Stimulated activated CD8-positive, alpha-beta memory T cell treated with anti-CD3 and anti-CD28 coated beads, Interleukin-15, amount 100 ng/mL, for 24 hours (primary cell): ENCODE measurements at places on chromosomes 4 and X.

GRCh38 chr4:152697284-152698088, 17.7 kb upstream of the TMEM154 start:
- no peak for DNase-seq

GRCh38 chr4:47065051-47065481, 33.7 kb downstream of the GABRB1 start:
- no peak for DNase-seq

DNA sequence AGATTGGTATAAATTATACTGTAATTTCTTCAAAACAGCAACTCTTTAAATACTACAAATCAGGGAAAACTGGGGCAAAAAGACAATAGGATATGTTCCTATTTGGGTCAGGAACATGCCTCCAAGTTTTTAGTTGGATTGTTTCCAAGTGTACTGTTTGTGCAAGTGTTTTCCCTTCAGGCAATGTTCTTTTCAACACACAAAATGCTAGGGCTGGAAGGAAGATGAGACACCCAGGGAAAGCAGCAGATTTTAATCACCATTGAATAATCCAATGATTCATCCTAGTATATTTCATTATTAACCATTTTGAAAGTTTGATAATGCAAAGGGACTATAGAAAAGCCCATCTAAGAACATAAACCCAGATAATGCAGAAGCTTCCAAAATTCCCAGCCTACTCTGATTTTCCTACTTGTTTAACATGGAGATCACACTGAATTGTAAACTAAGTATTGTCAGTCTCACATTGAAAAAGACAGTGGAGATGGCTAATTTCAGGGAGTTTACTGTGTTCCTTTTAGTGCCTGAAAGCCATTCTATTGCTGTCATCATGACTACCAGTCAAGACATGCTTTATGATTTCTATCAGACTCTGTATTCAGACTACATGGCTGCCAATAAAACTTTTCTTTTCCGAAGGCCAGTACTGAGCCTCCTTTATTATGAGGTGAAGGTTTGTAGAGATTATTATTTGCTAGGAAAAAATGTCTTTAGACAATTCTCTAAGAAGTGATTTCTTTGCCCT, 38.6 kb downstream of the COL4A6 start:
- no peak for DNase-seq

- DNase-seq, result no peak
Observed at GRCh38 chr4:97987019-97987648, 156.1 kb downstream of the STPG2 start.

GRCh38 chr4:5913454-5913853, 20.6 kb upstream of the CRMP1 start:
- DNase-seq, result no peak

DNA sequence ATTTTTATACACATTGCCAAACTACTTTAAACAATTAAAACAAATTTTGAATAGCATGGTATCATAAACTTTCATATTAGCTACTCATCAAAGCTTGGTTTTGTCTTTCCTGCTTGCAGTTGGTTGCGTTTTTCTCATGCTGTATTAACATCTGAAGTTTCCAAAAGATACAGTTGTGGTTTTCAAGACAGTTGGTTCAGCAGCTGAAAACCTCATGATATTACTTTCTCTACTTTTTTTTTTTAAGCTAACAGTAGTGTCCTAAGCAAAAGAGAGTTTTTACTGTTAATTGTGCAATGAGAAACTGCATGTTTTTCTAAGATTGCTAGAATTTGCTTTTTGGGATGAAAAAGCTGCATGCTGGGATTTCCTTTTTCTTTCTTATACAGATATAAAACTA, 15.2 kb downstream of the RUFY3 start:
- DNase-seq, result no peak

- no peak for DNase-seq
Observed at GRCh38 chr4:47155919-47156318, 124.6 kb downstream of the GABRB1 start.

DNA sequence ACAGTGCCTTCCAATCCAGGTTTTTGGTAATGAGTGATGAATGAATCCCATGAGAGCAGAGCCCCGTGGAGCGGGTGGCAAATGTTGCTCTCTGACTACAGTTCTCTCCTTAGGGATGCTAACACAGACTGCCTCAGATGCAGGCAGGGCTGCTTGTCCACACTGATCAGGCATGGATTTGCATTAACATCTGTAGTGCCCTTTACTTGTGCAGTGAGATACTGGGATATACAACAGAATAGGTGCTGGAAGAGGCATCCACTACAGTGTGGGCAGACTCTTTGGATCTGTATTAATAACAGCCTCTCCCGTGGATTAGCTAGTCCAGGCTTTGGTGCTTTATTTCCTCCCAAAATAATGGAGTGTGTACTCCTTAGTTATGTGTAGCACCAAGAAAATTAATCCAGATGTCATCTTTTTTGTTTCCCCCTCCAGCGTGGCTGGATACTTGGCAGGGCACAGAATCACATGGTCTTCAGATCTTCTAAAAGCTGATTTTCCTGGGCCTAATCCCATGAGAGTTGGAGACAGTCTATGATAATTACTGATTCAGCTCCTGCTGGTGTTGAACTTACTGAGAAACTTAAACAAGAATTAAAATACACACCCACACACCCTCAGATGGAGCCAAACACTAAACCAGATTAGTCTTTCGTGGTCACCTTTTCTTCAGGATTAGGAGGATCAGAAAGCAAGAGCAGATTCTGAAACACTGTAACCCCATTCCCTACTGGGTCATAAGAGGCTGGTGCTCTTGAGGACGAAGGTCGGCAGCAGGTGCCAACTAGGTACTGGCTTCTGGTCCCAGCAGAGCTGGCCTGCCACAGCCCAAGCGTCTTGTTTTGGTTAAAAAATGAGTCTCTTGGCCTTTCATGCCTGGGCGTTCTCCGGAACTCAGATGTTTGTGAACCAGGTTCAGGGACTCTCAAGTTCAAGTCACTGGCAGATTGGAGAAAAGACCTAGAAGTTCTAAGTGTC, 23.1 kb upstream of the NAP1L5 start:
- DNase-seq, result no peak

DNA sequence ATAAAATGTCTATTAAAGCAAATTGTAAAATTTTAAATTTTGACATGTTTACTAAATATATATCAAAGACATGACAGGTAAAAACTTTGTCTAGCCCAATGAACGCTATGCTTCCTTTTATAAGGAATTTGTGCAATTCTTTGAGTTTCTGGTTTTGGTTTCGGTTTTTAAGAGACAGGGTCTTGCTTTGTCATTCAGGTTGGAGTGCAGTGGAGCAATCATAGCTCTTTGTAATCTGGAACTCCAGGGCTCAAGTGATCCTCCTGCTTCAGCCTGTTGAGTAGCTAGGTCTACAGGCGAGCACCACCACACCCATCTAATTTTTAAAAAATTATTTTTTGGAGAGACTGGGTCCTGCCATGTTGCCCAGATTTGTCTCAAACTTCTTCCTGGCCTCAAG, 60.7 kb downstream of the BLTP1 start:
- no peak for DNase-seq

- no peak for DNase-seq
Observed at GRCh38 chr4:848803-849477, 23.0 kb upstream of the CPLX1 start.

- no peak for DNase-seq
Observed at GRCh38 chr4:29311247-29311646, 1408.9 kb upstream of the PCDH7 start.

DNA sequence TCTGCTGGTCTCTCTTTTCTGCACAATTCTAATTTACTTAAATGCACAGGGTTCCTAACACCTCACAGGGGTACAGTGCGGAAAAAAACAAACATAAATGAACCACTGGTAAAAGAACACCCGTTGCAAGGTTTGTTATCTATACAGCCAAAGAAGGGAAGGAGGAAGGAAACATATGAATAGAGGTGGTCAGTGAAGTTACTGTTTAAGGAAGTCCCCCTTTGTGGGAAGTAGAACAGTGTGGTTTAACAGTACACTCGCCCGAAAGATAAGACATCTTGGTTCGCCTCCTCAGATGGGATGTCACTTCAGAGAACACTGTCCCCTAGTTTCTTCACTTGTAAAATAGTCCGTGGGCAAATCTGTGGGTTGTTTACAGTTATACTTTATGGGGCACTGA, 57.5 kb downstream of the TEC start:
- DNase-seq, result no peak

DNA sequence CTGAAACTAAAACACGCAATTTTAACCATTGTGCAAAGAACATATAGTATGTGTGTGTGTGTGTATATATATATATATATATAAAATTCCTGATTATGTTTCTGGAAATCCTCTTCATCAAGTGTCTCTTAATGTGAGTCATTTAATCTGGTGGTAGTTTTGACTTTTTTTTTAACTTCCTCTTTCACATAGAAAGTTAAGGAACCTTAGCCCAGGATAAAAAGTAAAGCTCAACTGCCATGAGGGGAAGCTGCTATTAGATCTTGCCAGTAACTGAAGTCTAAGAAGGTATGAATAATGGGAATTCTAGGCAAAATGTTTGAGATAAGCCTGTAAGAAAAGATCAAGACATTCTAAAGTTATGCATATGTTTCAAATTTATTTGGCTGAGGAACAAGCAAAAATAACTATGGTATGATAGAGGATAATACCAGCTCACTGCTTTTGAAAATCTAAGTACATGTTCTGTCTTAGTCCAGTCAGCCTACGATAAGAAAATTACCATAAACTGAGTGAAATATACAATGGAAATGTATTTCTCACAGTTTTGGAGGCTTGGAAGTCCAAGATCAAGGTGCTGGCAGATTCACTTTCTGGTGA, 757.0 kb downstream of the TRAM1L1 start:
- DNase-seq, result no peak

GRCh38 chr4:114025176-114025777, 45.8 kb upstream of the ARSJ start:
- no peak for DNase-seq

- no peak for DNase-seq
Observed at GRCh38 chrX:153877571-153878261, 8.3 kb downstream of the L1CAM start.
